ENCODE measurements at places on chromosomes 3 and 15. TPM values are rescaled to one million over a fixed set of nuclear protein-coding genes. Genes with fewer than 3 reads are reported as not detected.

BUB1B gene
- total RNA-seq, result 1.2 TPM

BNC1 gene
- total RNA-seq, result 0.19 TPM

- no peak for DNase-seq
These were observed 751.7 kb upstream of the GOLIM4 start for GRCh38 chr3:168847291-168847883.

DNA sequence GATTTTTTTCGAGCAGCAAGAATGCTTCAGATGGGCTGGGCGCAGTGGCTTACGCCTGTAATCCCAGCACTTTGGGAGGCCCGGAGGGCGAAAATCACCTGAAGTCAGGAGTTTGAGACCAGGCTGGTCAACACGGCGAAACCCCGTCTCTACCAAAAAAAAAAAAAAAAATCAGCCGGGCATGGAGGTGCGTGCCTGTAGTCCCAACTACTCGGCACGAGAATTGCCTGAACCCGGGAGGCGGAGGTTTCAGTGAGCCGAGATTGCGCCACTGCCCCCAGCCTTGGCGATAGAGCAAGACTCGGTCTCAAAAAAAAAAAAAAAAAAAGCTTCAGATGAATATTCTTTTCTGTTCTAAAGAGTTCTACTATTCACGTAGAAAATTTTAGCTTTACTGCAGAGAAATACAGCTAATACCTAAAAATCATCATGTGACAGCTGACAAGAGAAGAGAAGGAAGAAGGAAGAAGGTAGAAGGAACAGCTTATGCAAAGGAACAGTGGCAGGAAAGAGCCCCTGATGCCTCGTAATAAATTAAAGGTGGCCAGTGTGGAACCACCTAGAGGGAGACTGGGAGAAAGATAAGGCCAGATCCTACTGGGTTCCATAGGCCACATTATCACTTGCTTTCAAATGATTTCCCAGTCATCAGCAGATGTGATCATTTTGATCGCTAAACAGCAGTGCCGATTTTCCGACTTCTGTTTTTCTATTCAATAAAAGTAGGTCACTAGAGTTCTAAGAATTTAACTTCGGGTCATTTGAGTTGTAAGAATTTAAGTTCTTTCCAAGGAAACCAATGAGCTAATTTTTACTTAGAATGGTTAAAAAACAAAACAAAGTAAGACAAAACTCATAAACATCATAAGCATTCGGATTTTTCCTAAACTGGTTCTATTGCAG lies 1.5 kb downstream of the CMTM6 start:
- no peak for DNase-seq

- no peak for DNase-seq
These were observed 15.2 kb upstream of the GBE1 start for GRCh38 chr3:81776643-81777042.

SLC9C1 gene
- 0.29 TPM for total RNA-seq

- no peak for DNase-seq
These were observed 284.9 kb upstream of the TBL1XR1 start for GRCh38 chr3:177482048-177482691.

DNA sequence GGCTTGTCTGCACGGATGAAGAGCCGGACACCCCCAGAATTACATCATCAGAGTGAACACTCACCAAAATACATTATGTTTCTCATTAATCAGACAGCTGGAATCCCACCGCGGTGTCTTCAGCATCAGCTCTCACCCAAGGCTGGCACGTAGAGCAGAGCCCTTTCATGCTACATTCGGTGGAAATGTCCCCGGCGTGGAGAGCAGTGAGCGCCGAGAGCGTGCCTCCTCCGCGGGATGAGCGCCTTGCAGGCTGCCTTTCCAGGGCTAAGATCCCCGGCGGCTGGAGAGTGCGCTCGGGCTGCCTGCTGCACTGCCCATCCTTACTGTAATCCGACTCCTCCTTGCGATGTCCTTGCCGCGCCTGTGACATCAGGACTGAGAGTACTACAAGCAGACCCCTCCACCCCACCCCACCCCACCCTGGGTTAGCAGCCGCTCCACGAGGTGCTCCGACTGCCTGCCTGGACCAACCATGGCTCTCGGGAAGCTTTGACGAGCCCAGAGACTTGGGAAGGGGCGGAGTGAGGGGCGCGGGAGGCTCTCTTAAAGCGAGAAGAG lies at the start of gene ZNF385D:
Gene ZNF385D (minus strand): TSS at position 380 of the 561 bp plus-strand sequence. CDS start 294 bp downstream, at position 86.
- peak; percentile 86 for DNase-seq

DNA sequence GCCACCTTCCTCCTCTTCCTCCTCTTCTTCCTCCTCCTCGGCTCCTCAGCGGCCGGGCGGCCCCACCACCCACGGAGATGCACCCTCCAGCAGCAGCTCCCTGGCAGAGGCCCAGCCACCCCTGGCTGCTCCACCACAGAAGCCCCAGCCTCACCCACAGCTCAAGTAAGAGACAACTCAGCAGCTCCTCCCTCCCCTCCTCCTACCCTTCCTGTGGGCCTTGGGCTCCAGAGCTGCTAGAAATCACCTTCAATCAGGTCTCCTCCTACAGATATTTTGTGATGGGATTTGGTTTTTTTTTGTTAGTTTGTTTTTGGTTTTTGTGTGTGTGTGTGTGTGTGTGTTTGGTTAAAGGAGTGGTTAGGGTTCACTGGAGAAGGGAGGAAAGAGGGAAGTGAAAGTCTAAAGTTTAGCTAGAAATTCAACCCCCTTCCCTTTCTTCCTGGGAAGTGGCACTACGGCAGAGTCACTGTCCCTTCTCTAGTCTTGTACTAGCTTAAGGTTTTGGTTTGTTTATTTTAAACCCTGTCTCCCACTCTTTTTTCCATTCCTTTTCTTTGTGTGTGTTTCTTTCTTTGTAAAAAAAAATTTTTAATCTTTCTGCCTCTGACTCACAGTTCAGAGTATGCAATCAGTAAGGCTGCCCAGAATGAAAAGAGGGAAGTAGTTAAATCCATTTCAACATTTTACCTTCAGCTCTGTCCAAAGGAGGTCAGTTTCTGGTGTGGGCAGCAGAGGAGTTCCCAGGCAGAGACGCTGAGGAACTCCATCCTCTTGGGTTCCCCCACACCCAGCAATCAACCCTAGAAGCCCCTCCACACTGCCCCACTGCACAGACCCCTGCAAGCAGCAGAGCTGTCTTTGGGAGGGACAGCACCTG lies 29.0 kb upstream of the TIMP4 start:
- DNase-seq, result peak; percentile 85

DNA sequence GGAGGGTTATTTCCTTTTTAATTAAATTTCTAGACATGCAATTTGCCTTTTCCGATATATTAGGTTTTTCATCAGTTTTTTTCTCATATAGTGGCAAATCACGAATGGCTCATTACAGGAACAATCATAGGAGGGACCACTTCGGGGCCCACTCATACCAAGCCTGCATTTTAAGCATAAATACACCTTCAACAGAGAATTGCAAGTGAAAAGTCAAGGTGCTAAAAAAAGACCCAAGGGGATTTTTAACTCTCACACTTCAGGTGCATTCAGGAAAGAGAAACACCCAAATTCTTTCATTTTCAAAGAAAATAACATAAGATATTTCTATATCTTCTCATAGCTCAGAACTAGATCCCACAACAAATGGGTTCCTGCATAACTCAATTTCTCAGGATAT lies 979.6 kb upstream of the NR2F2 start:
- no peak for DNase-seq

DNA sequence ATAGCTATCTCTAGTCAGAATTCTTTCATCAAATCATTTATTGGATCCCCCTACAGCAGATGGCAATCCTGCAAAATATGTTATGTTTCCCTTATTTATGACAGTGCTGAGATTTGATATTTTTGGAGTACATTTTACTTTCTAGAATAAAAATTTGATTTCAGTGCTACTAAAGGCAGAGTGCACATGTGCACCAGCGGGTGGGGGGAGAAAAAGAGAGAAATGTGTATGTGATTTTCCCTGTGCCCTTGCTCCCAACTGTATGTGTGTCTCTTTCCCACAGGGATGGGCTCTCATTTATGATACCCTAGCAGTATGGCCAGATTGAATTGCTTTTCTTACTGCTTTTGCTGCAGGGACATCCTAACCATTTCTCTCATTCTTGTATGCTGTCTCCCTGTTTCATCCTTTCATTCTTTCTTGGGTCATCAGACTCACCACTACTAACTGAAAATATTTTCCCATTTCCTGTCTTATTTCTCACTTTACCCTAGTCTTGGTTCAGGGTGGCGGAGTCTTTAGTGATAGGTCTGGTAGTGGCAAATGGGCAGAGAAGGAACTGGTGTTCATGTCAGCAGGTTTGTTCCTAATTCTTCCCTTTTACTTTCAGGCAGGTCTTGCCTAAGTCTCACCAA lies 140.7 kb downstream of the TCF12 start:
- DNase-seq, result no peak

DNA sequence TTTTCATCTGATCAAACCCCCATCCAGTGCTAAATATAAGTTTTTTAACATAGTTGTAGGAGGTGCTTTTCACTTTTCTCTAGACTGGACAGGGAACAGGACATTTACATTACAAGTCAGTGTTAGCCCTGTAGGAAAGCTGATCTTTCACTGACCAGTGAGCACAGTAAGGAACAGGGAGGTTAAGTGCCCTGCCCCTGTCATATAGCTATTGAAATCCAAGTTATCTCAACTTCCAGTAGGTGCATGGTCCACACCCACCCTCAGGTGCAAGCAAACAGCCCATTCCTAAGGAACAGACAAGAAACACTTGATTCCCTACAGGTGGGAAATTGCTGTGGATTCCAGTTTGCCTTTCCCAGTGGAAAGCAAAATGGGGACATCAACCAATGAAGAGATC lies 79.1 kb upstream of the EIF1B start:
- DNase-seq, result no peak

- no peak for DNase-seq
These were observed 41.4 kb downstream of the MUC20 start for GRCh38 chr3:195762249-195762585.

GRCh38 chr3:81778678-81779182 lies 17.3 kb upstream of the GBE1 start:
- no peak for DNase-seq

CHAC1 gene
- 1.5 TPM for total RNA-seq

P3H2 gene
- 20.5 TPM for total RNA-seq

DNA sequence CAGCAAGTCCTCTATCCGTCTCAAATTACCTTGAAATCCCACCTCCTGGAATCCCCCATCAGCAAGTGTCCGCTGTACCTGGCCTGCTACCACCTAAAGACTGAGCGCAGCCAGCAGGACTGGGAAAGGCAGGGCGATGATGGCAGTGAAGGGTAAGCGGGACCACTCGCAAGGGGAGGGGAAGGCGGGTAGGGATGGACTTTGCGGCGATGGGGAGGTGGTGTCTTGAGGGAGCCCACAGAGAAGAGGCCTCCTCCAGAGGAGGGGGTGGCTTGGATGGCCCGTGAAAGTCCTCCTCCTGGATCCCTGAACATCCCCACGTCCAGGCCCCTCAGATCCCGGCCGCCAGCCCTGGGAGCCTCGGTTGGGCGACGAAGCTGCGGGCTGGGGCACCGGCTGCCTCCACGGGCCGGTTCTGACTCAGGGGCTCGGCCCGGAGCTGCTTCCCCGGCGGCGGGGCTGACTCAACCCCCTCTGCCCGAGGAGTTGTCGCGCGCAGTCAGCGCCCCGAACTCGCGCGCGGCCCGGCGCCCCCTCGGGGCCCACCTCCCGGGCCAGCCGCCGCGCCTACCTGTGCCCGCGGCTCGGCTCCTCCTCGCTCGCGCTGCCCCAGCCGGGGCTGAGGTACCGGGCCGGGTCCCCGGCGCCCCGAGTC lies 512 bp downstream of the LARP6 start:
- peak; percentile 85 for DNase-seq

GRCh38 chr3:12798559-12799179 lies 2.2 kb downstream of the CAND2 start:
- no peak for DNase-seq

DNA sequence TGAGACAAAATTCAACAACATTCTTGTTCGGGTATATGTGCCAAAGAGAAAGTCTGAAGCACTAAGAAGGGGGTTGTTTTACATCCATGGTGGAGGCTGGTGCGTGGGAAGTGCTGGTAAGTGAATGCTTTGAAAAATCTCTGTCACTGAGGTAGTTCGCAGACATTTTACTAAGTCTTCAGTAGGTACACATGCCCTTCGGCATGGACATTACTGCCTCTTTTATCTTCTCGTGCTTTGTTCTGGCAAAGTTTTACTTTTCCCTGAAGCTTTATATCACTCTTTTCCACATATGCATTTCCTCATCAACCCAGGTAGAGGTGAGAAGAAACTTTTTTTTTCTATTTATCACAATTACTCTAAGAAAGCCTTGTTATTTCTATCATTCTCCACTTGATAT lies 3.6 kb downstream of the AADAC start:
- DNase-seq, result no peak

GRCh38 chr15:99445272-99445850 lies 120.4 kb upstream of the MEF2A start:
- DNase-seq, result no peak

- no peak for DNase-seq
These were observed 1.6 kb downstream of the NXPE3 start for GRCh38 chr3:101780661-101781060.

DNA sequence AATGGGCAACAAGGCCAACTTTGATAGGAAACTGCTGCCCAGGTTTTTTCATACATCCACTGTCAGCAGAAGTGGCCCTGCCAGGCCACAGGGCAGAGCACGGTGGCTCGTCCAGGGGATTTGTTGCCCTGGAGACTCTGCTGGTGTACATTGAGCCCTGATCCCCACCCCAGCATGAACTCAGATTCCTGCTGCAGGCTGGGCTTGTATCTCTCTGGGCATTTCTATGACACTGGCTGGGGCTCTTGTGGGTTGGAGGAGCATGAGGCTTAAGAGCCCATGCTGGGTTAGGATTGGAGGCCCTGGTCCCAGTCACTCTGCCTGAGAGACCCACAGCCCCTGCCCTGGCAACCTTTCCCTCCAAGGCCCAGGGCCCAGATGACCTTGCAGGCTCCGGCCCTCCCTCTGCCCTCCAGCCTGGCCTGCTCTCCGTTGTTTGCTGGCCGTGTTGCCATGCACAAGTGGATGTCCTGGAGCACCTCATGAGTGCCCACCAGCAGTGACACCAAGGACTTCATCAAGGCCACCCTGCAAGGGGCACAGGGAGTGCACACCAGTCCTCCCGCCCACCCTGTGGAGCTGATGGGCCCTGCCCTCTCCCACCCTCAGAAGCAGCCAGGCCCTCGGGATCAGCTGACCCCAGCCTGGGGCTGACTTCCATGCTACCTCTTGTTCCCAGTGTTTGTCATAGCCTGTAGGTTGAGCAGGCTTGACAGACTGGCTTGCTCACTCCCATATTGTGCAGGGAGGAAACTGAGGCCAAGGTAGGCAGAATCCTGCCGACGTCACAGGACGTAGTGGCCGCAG lies 58.2 kb downstream of the ZNF445 start:
- DNase-seq, result no peak

CCDC51 gene
- total RNA-seq, result 16.2 TPM

Data from posterior vena cava (tissue), 2 donors.